Mammary epithelial cell (primary cell): ENCODE measurements at places on chromosomes 6 and 20.
A peak's percentile ranks its signal among the peaks of the same experiment; 100 is the strongest.

GRCh38 chr6:73801652-73802268 is 105.8 kb downstream of the CD109 start:
- no peak for DNase-seq

DNA sequence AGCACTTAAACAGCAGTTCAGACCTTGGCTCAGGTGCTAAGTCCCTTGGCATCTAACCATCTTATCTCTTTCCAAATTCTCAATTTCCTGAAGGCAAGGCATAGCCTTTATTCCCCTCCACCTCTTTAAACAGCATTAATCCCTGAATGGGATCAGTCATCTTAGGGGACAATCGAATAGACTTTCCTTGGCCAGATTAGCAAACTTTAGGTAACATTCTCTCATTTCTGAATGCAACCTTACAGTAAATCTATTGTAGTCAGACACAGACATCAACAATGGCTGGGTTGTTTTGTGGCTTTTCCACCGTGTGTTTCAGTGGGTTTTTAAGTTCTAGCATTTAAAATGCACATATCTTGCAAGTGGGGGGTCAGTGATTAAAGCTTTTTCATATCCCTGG is 56.8 kb downstream of the ATP9A start:
- no peak for DNase-seq

GRCh38 chr6:129440691-129441090 is 269.3 kb downstream of the ARHGAP18 start:
- DNase-seq, result peak; percentile 19

DNA sequence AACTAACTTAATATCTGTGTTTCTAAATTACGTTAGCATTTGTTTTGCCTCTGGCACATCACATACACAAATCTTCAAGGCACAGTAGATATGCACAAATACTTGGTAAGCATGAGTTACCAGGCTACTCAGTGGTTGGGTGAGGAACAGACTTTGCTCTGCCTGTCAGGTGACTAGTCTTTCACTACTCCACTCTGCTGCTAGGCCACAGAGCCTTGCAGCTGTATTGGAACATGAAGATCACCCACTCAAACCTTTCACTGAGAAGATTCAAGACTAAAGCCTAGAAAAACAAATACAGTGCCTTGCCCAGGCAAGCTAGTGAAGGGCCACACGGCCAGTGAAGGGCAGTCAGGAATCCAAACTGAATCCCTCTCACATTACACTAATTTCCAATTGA is 47.0 kb downstream of the DTNBP1 start:
- no peak for DNase-seq

- no peak for DNase-seq
Measured at GRCh38 chr6:112695001-112695400, 347.9 kb downstream of the RFPL4B start.

DNA sequence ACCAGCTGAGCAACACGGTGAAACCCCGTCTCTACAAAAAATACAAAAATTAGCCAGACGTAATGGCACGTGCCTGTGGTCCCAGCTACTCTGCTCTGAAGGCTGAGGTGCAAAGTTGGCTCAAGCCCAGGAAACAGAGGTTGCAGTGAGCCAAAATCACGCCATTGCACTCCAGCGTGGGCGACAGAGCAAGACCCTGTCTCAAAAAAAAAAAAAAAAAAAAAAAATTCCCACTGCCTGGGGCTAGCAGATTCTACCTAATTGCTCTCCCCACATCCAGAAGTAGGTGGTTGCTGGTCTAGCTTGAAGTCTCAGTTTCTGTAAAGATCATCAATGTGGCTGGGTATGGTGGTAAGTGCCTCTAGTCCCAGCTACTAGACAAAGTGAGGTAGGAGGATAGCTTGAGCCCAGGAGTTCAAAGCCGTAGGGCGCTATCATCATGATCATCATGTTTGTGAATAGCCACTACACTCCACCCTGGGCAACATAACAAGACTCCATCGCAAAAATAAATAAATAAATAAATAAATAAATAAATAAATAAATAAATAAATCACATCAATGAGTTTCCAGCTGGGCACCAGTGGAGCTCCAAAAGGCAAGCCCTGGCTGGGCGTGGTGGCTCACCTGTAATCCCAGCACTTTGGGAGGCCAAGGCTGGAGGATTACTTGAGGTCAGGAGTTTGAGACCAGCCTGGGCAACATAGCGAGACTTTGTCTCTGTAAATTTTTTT is 6.3 kb upstream of the AP5S1 start:
- no peak for DNase-seq

- DNase-seq, result no peak
Measured at GRCh38 chr6:17001188-17001587, 100.7 kb upstream of the STMND1 start.

- DNase-seq, result no peak
Measured at GRCh38 chr6:43873806-43874714, 104.0 kb downstream of the VEGFA start.

GRCh38 chr20:33653218-33653899 is 8.8 kb upstream of the C20orf144 start:
- DNase-seq, result peak; percentile 34

DNA sequence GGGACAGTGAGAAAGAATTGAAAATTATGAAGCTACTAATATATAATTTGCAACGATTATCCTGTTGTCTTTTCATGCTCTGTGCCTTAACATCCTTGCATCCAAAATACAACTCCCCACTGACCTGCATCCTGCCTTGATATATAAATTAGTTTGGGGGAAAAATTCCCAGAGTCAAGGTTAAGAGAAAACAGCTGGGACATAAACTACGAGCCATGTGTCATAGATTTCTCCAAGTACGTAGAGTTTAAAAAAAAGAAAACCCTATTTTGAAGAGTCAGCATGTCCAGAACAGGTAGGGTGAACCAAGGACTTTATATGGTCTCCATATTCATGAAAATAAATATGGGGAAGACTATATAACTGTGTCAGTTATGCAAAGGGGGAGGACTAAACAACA is 123.8 kb upstream of the MARCKS start:
- DNase-seq, result no peak

- no peak for DNase-seq
Measured at GRCh38 chr6:165664559-165665383, 1.7 kb upstream of the PDE10A start.

- peak; percentile 94 for DNase-seq
Measured at GRCh38 chr6:35392111-35392702, 49.8 kb downstream of the PPARD start.

GRCh38 chr6:51983564-51983963 is 103.8 kb downstream of the PKHD1 start:
- DNase-seq, result no peak

- no peak for DNase-seq
Measured at GRCh38 chr6:128029826-128030225, 129.0 kb upstream of the THEMIS start.

DNA sequence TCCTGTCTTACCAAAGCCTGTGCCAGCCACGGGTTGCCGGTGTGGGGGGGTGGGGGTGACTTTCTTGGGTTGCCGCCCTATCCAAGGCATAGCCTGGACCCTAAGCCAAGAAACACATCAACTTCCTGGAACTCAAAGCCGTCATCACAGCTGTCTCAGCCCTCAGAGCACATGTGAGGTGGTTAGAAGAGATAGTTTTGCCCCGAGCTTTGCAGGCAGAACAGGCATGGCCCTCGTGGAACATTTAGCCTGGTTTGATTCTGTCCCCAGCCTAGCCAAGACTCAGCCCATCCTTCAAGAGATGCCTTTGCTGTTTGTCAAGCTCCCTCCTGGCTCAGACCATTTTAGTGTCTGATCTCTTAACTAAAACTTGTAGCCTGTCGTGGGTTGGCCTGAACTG is 64.9 kb downstream of the RREB1 start:
- no peak for DNase-seq

- DNase-seq, result no peak
Measured at GRCh38 chr6:169895000-169895759, 143.8 kb downstream of the ERMARD start.

DNA sequence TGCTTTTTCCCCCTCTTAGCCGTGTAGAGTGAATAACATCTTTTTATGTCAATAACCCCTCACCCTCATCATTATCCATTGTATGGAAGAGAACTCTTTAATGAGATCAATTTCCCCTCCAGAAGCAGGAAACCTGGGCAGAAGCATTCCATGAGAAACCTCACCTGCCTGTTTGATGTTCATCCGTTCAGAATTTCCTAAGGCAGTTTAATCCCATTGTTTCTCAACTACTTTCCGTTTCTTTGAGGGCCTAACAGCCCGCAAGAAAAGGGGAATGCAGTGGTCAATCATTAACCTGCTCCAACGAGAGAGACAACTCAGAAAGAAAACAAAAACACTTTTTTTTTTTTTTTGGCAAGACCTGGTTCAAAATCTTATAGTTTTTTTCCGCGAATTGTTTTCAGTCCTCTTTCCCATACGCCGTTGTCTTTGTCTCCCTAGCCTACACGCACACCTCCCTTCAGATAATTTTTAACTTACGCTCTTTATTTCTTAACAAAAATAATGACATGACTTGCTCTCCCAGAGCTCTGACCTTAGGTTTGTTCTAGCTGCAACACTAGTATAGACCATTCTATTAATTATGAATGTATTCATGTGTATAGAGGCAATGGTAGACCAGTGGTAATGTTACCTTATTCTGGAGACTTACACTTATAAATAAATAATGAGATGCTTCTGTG is 25.6 kb upstream of the ID4 start:
- no peak for DNase-seq

DNA sequence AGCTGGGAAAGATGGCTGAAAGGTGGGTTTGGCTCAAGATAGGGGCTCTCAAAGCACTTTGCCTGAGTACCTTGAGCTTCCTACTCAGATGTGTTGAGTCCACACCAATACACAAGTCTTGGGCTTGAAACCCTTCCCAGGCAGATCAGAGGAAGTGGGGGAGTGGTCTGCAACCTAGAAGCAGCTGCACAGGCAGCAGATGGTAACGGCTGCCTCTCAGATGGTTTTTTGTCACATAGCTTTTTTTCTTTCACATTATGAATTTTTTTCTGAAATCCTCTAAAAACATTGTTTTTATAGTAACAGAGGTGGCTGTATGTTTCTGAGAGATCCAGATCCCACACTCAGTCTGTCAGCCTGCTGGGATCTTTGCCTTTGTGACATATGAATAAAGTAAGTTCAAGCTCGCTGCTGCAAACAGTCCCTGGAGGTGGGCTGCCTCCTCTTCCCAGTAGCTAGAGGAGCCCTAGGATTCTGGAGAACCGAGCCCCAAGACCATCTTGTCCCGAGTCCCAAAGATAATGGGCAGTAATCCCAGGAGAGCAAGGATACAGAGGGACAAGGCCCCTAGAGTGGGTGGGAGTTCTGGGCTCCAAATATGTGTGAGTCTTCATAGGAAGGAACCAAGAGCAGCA is 97.1 kb upstream of the TOP1 start:
- no peak for DNase-seq

DNA sequence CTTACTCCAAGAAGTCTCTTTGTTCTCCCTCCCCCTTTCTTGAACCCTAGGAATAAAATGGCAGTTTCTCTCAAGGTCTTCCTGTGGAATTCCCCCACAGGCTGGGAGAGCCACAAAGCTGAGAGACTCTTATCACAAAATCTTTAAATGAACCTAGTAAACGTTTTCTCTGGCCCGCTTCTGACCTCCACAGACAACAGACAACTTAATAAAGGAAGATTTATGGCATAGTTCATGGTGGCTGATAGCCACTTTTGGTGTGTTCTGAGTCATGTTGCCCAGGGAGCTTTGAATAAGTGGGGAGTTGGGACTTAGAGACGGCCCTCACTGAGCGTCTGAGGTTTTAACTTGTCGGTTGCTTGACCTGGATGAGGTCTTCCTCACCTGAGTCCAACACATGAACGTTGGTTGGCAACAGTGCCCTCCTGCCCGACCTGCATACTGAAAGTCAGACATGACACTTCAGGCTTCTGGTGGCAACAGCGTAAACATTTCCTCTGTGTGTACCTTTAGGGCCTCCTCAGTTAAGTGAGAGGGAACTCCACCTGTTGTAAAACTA is 124.1 kb downstream of the FOXO3 start:
- peak; percentile 71 for DNase-seq

DNA sequence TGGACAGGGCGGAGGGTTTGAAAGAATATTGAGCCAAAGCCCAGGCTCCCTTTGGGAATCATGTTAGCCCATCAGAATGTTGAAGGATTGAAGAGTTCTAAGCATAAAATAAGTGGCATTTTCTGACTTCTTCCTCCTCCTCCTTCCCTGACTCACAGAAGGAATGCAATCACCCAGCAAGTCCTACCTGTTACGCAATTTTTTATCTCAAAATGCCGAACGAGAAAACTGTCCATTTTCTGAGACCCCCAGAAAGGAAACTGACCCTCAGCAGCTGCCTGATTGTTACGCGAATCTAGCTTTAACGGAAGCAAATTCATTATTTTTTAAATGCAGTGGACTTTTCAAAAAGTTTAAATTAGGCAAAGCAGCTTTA is 4.7 kb upstream of the DNAJC5 start:
- no peak for DNase-seq

- DNase-seq, result no peak
Measured at GRCh38 chr20:57090590-57091560, 175.6 kb downstream of the BMP7 start.

- DNase-seq, result peak; percentile 95
Measured at GRCh38 chr20:47453167-47453782, 48.4 kb upstream of the NCOA3 start.

- no peak for DNase-seq
Measured at GRCh38 chr6:125075741-125076481, 77.7 kb upstream of the TPD52L1 start.

GRCh38 chr6:166866839-166867637 is 89.3 kb downstream of the RNASET2 start:
- DNase-seq, result no peak

GRCh38 chr6:144214622-144215401 is 64.5 kb downstream of the STX11 start:
- DNase-seq, result no peak

- DNase-seq, result peak; percentile 91
Measured at GRCh38 chr6:116011520-116011919, 49.2 kb downstream of the FRK start.

DNA sequence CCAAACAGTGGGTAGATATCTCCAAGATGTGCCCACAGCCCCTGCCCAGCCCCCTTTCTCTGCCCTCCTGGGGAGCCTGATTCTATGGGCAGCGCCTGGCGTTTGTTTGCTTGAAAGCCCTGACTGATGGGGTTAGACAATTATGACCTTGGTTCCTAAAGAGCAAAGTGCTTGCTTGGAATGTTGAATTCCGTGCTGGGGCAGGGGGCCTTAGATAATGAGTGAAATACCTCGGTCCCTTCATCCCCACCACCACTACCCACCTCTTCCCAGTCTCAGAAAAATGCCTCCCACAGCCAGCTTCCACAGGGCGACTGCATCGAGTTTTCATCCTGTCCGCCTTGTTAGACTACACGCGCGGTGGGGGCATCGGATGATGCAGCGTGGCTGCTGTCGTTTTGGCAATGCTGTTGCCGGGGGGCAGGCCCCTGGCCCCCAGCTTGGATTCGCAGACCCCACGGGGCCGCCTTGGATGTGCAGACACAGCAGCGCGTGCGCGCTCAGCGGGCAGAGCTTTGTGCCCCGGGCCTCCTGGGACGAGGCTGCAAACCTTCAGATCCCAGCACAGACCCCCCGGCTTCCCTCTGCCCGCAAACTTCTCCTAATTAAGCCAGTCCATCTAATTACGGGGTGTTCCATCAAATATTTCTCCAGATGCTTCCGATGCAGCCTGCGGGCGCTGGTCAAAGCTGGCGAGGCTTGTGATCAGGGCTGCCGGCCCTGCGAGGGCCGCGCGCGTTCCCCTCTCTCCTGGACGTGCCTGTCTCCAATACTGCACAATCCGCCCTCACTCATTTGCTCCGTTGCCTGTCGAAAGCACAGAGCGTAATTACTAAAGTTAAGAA is 86.1 kb downstream of the LINC00237 start:
- DNase-seq, result no peak

- no peak for DNase-seq
Measured at GRCh38 chr6:158620963-158621693, 23.4 kb downstream of the DYNLT1 start.
